Activated CD4-positive, alpha-beta T cell treated with anti-CD3 and anti-CD28 coated beads for 24 hours (primary cell): ENCODE measurements at places on chromosomes 6 and 20.

DNA sequence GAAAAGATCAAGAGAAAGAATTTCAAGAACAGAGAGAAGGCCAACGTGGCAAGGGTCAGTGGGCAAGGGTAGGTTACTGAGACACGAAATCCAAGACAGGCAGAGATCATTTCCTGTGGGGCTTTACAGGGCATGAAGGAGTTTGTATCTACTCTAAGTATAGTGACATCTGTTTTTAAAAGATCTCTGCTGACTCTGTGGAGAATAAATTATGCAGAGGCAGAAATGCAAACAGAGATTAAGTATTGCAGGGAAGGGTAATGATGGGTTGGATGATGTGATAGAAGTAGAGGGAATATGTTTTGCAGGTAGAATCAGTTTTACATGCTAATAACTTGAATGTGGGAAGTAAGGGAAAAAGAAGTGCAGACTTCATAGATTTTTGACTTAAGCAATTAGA, 243.5 kb downstream of the FRK start:
- DNase-seq: no peak

- peak; percentile 67 for DNase-seq
Observed at GRCh38 chr20:58309591-58310290, at the start of gene RAB22A. RAB22A (plus strand) TSS chr20:58309715; CDS start chr20:58309977, 262 bp downstream.

- no peak for DNase-seq
Observed at GRCh38 chr6:96162711-96163120, 146.9 kb downstream of the FUT9 start.

GRCh38 chr6:167552961-167553735, 228.3 kb downstream of the TTLL2 start:
- DNase-seq: no peak

DNA sequence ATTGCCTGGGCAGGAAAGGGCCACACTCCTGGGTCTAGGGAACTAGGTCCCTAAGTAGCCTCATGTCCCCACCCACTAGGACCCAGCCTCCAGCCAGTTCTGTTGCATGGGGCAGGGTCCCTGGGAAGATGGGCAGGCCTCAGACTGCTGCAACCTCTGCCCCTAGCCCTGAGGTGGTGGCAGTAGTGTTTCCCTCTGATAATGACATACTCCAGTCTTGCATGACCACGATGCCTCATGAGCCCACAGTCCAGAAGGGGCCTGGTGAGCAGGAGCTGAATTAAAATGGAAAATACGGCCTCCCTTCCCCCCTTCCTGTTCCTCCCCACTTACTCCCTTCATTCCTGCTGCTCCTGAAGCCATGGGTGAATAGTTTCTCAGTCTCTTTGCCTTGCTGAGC, 36.0 kb upstream of the SCRT2 start:
- DNase-seq: no peak

DNA sequence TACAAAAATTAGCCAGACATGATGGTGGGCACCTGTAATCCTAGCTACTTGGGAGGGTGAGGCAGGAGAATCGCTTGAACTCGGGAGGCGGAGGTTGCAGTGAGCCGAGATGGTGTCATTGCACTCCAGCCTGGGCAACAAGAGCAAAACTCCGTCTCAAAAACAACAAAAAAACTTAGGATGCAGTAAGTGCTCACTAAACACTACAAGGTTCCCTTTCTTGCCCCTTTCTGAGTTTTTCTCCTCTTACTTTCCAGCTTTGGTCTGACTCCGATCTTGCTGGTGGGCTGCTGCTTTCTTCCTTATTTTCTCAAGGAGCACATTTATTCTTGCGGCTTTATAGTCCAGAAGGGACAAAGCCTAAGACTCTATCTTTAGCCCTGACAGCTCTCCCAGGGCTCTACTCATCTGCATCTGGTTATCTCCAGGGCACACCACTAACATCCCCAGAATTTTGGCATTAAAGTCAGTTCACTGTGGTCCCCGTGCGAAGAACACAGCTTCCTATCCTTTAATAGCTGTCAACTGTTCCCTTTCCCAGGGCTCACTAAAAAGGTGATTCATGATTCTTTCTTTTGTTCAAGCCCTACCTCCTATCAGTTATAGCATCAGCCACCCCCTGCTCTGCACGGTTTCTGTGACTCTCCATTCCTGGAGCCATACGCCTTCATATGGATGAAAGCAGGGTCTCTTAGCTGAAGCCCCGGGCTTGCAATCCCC, 17.1 kb upstream of the RPN2 start:
- no peak for DNase-seq

DNA sequence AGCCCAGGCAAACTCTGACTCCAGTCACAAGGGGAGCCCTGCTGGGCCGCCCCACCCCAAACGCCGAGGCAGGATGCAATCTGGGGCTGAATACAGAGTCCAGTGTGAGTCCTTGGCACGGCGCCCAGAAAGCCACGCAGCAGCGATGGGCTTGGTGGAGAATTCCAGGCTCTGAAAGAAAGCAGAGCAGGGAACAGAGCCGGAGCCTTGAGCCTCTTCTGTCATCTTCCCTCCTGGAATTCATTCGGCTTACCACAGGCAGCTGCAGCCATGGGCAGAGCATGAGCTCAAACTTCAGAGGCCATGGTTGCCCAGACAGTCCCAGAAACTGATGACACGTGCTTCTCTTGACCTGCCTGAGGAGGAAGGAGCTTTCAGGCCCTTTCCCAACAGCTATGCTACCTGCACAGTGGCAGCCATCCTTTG, 441.1 kb upstream of the JARID2 start:
- DNase-seq: no peak

GRCh38 chr6:34182751-34183531, 37.1 kb upstream of the GRM4 start:
- DNase-seq: peak; percentile 39

DNA sequence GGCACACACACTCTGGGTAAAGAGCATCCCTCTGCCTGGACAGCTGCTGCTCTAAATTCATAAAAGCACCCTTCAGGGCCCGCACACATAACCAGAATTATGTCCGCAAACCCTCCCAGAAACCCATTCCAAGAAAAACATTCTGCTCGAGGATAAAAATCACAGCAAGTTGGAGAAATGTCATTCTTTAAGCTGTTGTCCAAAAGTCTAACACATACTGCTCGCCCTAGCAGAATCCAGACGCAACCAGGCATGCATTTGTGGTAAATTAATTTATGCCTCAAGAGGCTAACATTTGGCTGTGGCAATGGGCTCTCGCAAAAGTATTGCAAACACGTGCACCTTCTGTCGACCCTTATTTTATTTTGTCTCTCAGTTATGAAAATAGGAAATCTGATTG, 116.1 kb upstream of the INSM1 start:
- no peak for DNase-seq

DNA sequence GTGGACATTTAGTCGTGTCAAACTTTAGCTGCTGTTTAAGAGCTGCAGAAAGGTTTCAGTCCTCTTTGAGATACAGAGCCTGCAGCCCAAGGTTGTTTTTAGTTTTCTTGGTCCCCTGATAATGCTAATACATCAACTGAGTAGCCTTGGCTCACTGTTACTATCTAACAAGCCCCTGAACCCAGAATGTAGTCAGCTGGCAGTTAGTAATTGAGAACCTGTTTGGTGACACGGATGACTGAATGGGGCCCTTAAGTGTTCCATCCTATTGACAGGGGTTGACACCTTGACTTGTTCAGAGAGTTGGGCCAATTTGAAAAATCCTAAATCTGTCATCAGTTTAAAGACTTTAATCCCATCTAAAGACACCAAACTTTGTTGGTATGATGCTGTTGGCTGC, 2.8 kb downstream of the RTN4IP1 start:
- no peak for DNase-seq

GRCh38 chr20:24753130-24753529, 195.9 kb upstream of the CST7 start:
- DNase-seq: no peak

- no peak for DNase-seq
Observed at GRCh38 chr20:44649126-44649525, 2.4 kb downstream of the ADA start.

DNA sequence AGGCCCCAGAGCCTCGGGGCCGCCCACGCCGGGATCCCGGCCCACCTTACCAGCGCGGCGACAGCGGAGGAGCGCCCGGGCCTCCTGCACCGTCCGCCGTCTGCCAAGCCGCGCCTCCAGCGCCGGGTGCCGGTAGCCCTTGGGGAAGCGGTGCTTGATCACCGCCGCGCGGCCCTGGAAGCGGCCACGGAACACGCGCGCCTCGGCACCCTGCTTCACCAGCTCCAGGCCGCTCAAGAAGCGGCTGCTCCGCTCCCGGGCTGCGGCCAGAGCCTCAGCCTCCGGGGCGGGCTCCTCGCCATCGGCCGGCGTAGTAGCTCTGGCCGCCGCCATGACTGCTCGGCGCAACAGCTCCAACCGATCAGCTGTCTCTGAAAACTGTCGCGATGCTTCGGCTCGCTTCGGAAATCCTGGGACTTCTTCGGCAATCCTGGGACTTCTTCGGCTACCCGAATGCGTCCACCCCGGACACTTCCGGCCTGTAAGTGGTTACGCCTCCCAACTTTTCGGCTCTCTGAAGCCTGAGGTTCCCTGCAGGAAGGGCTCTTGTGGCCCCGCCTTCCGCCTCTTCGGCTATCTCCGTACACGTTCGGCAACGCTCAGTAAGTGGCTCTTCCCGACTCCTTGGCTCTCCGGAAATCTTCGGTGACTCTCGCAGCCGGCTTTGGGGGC, at the start of gene TP53RK:
Gene TP53RK, minus strand, starts transcription at position 363 of the 672 bp plus-strand sequence. Its CDS starts 30 bp downstream, at position 333.
- DNase-seq: peak; percentile 97

DNA sequence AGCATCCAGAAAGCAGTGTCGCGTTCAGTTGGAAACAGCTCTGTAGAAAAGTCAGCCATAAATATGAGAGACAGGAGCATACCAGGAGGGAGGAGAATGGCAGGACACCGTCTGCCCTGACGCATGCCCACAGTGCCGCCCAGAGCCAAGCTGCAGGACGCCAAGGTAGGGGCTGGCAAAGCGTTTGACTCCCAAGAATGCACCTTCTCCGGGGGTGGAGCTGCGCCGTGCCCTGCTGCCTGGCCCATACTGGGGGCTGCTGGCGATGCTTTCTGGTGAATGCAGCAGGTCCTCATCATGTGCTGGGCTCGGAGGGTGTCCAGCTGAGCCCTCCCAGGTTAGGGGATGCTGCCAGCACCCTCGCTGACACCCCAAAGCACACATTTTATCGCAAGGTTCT, 349.8 kb downstream of the CDH4 start:
- no peak for DNase-seq

DNA sequence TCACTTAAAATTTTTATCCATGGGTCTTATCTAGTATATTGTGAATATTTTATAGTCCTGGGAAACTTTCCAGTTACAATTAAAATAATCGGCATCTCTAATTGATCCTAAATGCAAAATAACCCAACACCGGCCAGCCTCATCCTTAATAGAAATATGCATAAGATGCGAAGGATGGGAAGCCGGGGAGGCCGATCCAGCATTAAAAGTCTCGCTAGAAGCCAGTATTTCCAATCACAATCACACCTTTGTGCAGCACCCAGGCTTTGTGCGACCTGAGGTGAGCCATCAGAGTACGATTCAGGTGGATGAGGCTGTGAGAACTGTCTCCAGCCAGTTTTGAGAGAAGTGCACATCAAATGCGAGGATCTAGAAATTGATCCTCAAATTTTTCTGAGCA, 65.4 kb downstream of the EZR start:
- no peak for DNase-seq

GRCh38 chr6:101613556-101613955, 220.0 kb downstream of the GRIK2 start:
- no peak for DNase-seq

- DNase-seq: no peak
Observed at GRCh38 chr6:68559716-68560115, 75.4 kb upstream of the ADGRB3 start.

DNA sequence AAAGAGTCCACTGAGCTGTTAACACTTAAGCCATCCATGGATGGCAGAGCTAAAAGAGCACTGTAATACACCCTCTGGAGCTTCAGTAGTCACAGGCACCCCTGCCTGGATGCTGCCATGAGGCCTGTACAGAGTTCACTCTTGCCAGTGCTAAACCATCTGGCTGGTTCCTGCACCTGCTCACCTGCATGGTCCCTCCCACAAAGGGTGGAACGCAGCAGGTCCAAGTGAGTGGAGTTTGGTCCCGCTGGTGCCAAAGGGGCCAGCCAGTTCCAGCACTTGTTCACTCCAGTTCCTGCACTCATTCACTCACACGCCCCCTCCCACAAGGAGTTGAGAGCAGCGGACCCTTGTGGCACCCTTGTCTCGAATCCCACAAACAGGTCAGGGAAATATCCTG, 503.5 kb downstream of the HACE1 start:
- DNase-seq: no peak

DNA sequence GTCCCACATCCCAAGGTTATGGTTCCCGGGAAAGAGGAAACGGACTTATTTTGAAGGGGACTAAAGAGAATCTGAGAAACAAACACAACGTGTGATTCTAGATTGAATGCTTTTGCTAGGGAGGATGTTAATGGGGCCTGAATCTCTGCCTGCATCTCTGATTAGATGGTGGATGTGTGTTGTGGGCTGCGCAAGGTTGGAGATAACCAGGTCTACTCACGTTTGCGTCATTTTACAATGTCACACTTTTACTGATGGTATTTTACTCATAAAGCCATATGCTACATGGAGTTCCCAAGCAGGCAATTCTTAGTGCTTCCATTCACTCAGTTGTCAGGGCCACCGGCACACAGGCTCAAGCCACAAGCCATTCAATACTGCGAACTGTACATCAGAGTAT, 23.2 kb upstream of the CCR6 start:
- DNase-seq: no peak

- no peak for DNase-seq
Observed at GRCh38 chr6:63395381-63395780, 75.6 kb upstream of the LGSN start.

DNA sequence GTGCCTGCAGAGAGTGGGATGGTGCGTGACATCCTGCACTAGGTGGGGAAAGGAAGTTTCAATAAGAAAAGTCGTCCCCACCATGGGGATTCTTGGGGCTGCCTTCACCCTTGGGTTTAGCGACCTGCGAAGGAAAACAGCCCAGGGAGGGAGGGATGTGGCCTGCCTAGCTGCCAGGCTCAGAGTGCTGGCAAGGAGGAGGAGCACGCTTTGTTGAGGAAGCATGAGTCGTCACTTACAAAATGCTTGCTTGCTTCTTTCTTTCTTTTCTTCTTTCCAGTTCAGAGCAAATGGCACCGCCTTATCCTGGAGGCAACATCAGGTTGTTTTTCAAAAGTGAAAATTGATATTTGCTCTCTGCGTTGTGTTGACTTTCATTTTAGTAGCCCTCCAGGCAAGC, 123.2 kb downstream of the TFAP2C start:
- DNase-seq: no peak

- DNase-seq: no peak
Observed at GRCh38 chr6:150345781-150346180, 23.0 kb upstream of the IYD start.

DNA sequence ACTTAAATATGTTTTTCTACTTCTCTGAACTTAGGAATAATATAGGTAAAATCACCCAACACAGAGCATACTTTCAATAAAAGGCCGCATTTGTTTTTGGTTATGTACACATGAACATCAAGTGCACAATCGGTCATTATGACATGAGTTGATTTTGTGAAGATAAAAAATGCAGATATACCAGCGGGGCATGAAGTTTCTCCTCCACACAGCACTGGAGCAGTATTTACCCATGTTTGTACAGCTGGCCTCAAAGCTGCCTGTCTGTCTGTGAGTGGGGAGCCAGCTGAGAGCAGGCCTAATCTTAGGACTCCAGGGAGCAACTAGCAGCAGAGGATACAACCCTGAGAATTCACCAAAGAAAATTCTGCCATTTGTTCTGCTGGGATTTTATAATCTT, 206.5 kb downstream of the TPBG start:
- DNase-seq: no peak

GRCh38 chr6:79536585-79536953, 661 bp downstream of the LCA5 start:
- DNase-seq: no peak
